Eye (tissue), 1 donor: ENCODE measurements at places on chromosomes 4 and X.
A peak's percentile ranks its signal among the peaks of the same experiment; 100 is the strongest.

GRCh38 chr4:4670869-4671268 is 129.0 kb upstream of the STX18 start:
- DNase-seq: no peak

DNA sequence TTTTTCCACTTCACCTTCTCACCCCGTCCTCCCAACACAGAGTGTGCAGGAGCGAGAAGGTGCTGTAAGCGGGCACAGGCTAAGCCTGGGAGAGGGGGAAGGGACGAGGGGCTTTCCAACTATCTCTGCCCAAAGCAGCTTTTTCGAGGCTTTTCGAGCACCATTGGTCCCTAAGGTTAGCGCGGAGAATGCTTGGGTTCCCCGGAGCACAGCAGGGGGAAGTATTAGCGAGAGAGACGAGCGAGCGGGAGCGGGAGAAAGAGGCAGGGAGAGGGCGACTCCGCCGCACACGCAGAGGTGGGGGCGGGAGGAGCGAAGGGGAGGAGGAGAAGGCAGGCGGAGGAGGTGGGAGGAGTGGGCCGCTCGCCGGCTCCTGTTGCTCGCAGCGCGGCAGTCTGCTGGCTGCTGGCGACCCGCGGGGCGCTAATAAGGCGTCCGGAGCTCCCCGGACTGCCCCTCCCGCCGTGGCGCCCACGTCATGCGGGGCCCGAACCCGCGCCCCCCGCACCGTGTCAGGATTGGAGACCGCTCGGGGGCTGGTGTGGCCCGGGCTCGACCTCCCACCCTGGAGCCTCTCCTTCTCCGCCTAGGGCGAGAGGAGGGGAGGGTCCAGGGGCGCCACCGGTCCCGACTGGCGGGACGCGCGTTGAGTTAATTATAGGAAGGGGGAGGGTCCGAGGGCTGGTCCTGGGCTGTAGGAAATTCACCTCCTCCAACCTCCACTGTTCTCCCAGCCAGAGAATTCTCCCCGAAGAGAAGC is at the start of gene ADAMTS3:
TSS of gene ADAMTS3 (minus strand) at position 263 of the 760 bp plus-strand sequence. CDS start 459 bp downstream, outside the sequence.
- DNase-seq: peak; percentile 94

DNA sequence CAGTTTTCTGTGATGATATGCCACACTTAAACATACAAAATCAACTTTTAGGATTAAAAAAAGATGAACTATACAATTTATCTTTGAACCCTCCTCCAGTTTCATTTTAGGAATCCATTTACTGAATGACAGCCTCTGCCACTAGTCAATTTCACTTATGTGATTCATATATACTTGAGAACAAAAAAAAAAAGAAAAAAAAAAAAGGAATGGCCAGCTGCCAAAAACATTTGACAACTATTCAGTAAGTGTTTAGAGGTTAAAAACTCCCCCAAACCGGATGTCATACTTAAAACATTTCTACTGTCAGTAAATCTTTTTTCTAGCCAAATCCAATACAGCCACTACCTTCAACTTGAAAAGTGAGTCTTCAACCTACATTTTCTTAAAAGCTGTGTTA is 266.7 kb upstream of the MAGEB2 start:
- DNase-seq: no peak

GRCh38 chrX:114959729-114960128 is 57.7 kb downstream of the IL13RA2 start:
- peak; percentile 5 for DNase-seq

DNA sequence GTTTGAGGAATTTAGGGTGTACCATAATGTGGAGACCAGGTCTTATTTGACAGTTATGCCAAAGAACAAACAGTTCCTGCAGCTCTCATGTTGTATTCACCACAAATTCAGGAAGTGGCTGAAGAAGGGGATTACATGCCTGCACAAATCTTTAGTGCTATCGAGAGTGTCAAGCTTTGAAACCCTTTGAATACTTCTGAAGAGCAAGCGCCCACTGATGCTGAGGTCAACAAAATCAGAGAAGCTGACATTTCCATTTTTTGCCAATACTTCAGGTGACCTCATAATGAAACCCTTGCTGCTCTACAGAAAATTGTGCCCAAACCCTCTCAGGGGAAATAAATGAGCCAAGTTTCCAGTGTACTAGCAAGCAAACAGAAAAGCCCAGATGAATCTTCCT is 28.4 kb downstream of the PAK3 start:
- DNase-seq: no peak

GRCh38 chrX:38220024-38220414 is 652 bp downstream of the SRPX start:
- DNase-seq: peak; percentile 71

- peak; percentile 44 for DNase-seq
Measured at GRCh38 chrX:51931566-51932150, 38.2 kb downstream of the MAGED1 start.

DNA sequence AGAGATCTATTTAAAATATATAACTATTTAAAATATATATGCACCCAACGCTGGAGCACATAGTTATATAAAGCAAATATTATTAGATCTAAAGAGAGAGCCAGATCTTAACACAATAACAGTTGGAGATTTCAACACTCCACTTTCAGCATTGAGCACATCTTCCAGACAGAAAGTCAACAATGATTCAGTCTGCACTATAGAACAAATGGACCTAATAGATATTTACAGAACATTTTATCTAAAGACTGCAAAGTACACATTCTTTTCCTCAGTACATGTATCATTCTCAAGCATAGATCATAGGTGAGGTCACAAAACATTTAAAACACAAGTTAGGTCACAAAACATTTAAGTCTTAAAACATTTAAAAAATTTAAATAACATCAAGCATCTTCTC is 36.4 kb downstream of the NLRP2B start:
- DNase-seq: no peak

GRCh38 chr4:95535180-95535579 is 13.6 kb downstream of the UNC5C start:
- no peak for DNase-seq

DNA sequence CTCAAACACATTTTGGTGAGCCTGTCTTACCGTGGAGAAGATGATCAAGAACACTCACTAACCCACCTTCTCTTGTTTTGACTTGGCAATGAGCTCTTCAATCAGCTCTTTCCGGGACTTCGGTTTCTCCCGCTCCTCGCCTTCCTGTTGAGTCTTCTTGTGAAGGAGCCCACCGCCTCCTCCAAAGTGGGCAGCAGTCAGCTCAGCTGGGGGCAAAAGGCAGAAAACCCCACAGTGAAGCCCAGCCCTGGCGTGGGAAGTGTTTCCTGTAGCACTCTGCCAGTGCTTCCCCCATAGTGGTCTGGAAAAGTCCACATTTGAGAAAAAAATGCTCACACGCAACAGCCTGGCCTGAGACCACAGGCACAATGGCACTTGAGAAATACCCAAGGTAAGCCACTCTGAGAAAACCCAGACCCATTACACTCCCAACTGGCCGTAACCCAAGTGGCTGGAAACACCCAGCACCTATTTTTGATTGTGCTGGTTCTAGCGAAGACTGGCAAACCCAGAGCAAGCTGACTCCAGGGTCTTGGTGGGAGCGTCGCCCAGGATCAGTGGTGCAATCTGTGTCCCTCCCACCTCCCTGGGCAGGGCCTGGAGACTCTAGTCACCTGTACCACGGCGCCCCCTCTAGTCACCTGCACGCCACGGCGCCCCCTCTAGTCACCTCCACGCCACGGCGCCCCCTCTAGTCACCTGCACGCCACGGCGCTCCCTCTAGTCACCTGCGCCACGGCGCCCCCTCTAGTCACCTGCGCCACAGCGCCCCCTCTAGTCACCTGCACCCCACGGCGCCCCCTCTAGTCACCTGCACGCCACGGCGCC is 8.6 kb downstream of the NOP14 start:
- DNase-seq: no peak

DNA sequence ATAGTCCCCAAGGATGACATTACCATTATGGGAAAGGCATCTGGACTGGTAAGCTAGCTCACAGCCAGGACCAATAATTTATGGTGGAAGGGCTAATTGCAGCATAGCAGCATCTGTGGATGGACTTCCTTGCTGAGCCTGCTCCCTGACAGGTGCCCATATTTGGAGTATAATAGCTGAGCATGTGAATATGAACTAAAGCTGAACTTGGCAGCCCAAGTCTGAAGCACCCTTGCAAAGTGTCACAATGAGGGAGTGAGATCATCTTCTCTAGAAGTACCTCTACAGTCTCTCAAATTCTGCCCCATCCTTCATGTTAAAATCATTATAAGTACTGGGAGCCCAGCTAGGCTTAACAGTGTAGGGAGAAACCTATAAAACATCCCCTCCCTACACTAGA is 128.2 kb upstream of the INPP4B start:
- no peak for DNase-seq

GRCh38 chr4:138305050-138305449 is 62.9 kb upstream of the SLC7A11 start:
- DNase-seq: no peak

- no peak for DNase-seq
Measured at GRCh38 chr4:108094923-108095482, 73.7 kb downstream of the LEF1 start.

GRCh38 chr4:8534129-8534528 is 46.1 kb upstream of the GPR78 start:
- peak; percentile 54 for DNase-seq

- DNase-seq: no peak
Measured at GRCh38 chrX:71458866-71459265, 74.0 kb upstream of the OGT start.

DNA sequence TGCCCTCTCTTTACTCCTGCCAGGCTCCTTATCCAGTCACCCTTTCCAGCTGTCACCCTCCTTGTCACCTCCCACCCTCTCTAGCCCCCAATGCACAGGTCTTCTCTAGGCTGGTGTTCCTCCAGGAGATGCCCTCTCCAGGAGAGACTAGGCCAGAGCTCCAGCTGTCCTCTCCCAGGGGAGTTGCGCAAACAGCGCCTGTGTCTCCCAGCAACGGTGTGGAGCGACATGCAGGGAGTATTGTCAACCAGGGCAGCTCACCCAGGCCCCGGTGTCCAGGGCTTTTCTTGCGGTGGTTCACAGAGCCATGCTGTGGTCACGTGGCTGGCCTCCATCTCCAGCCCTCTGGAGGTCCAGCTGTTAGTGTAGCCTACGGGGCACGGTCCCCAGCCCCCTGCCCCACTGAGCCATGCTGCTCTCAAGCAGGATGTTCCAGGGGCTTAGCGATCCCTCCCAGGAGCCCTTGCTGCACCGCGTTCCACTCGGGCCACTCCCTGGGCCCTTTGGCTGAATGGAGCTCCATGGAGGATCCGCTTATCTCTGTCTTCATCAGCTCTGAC is 34.8 kb downstream of the CCNQ start:
- no peak for DNase-seq

GRCh38 chr4:26878794-26879391 is 18.3 kb downstream of the STIM2 start:
- no peak for DNase-seq

- DNase-seq: no peak
Measured at GRCh38 chr4:57137261-57137660, 27.1 kb upstream of the IGFBP7 start.

DNA sequence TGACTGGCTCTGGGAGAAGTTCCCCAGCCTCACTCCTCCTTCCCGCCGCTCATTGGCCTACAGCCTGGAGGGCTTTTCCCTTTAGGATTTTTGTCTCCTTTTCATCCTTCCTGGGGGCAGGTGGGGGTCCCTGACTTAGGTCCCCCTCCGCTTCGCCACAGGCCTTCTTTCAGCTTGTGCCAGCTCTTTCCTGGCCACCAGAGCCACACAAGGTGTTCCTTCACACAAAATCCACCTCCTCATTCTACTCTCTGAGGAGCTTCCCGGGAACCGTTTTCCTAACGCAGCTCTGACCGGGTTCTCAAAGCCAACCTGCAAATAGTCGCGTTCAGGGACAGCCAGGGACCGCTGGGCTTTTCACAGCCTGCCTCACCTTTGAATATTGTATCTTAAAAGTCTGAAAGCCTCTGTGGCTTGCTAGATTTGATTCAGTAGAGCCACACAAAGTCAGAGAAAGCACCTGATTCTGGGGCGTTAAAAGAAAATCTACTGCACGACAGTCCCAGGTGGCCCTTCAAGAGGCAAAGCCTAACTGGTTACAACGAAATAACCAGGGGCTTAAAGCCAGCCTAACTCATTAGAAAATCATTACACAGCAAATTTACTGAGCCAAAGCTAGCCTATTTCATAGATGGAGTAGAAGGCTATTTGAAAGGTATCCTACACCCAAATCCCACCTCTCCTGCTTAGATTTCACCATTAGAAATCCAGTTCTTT is 731 bp upstream of the GPC3 start:
- DNase-seq: peak; percentile 71

DNA sequence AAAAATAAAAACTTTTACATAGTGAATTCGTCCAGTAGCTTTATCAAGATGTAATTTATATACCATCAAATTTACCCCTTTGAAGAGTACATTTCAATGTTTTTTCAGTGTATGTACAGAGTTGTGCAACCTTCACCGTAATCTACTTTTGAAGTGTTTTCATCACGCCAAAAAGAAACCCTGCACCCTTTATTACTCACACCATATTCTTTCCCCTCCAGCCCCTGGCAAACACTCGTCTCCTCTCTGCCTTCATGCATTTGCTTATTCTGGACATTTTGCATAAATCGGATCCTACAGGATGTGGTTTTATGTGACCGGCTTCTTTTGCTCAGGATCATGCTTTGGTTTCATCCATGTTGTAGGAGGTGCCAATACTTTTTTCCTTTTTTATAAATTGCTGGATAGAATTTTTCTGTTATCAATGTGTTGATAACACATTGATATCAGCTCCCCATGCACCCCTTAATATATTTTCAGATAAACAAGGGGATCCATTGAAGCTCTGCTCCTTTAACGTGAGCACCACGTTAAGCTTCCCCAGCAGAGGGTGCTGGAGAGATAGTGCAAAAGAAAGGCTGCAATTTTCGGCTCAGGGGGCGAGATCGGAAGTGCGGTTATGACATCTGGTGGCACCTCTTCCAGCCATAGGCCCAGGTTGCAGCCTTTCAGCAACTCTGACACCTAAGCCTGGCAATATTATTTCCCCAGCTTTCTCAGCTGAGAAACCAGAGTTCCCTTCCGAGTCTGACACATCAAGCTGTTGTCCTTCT is 100.1 kb upstream of the VCX3B start:
- peak; percentile 8 for DNase-seq

DNA sequence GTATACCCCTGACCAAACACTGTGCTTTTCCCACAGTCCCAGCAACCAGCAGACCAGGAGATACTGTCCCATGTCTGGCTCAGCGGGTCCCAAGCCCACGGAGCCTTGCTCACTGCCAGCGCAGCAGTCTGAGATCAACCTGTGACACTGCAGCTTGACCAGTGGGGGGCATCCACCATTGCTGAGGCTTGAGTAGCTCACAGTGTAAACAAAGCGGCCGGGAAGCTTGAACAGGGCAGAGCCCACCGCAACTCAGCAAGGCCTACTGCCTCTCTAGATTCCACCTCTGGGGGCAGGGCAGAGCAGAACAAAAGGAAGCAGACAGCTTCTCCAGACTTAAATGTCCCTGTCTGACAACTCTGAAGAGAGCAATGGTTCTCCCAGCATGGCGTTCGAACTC is 58.1 kb downstream of the SLC10A6 start:
- no peak for DNase-seq
